NCI-H69 (cell line): ENCODE measurements at places on chromosomes 5 and 9.

GRCh38 chr5:78113689-78114264, 180.7 kb downstream of the AP3B1 start:
- peak; percentile 18 for DNase-seq

DNA sequence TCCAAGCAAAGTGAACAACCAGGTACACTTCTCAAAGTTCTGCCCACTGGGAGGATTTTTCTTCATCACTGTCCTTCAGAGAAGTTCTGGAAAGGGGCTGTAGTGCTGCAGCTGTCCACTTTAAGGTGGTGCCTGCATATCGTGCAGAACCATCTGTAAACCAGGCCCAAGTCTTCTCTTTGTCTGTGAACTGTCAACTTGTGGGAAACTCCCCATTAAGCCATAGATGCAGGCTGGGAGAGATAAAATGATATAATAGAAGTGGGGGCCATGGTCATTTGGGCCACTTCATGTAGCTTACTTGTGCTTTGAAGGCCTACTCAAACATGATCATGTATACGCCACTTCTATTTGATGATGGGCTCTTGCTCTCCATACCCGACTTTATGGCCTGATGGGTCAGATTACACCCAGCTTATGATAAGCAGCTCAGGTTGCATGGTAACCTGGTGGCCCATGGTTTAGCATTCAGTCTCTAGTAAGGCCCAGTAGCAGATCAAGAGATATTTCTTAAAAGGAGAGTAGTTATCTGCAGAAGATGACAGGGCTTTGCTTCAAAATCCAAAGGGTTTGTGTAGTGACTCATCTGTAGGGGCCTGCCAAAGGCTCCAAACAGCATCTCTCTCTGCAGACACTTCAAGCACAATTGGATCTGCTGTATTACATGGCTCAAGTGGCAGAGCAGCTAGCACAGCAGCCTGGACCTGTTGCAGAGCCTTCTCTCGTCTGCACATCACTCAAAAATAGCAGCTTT, 15.7 kb upstream of the BTF3 start:
- DNase-seq = no peak

DNA sequence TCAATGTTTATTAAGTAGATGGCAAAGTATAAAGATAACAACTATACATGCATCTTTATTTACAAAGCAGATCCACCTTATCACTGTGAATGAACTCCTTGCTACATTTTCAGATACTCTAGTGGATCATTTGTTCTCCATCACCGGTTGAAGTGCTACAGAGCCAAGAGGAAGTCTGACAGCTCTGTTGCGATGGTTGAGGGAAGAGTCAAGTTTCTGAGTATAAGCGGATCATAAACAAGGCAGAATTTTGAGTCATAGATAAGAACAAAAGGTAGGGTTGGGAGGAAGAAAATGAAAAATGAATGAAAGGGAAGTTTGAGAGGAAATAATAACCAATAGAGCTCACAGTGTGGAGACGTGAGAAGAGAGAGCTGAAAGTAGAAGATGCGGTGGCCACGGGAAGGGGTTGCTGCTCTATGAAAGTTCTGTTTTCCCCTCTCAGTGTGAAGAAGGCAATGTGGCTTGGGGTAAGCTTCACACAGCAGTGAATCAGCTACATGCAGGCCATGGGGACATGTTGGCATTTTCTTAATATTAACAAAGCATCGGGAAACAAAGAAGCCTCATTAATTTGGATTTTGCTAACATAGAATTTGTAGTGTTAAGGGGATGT, 30.8 kb upstream of the KCNN2 start:
- no peak for DNase-seq

DNA sequence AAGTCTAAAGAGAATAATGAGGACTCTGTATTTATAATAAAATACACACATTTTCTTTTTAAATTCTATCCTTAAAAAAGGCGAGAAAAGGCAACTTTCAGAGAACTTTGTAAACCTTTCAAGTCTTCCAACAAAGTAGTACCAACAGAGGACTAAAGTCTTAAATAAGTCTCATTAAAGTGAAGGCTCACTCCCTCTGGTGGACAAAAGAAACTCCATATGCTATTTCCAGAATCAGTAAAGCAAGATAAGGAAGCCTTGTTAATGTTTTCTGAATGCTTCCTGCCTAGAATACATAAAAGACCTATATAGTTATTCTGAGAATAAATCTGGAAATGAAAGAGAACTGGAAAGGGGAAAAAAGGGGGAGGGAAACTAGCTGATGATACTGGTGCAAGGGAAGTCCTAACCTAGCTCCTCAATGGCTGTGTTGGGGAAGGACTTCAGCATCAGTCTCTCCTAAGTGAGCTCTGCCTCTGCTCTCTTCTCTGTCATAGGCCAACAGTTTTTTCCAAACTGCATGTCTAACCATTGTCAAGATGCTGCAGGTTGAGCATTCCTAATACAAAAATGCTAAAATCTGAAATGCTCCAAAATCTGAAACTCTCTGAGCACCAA, 7.2 kb downstream of the HMGCS1 start:
- peak; percentile 75 for DNase-seq

GRCh38 chr5:123359454-123360200, 63.6 kb downstream of the CEP120 start:
- DNase-seq = no peak

- DNase-seq = peak; percentile 74
These were observed 277.4 kb downstream of the AOPEP start for GRCh38 chr9:95003689-95004410.

DNA sequence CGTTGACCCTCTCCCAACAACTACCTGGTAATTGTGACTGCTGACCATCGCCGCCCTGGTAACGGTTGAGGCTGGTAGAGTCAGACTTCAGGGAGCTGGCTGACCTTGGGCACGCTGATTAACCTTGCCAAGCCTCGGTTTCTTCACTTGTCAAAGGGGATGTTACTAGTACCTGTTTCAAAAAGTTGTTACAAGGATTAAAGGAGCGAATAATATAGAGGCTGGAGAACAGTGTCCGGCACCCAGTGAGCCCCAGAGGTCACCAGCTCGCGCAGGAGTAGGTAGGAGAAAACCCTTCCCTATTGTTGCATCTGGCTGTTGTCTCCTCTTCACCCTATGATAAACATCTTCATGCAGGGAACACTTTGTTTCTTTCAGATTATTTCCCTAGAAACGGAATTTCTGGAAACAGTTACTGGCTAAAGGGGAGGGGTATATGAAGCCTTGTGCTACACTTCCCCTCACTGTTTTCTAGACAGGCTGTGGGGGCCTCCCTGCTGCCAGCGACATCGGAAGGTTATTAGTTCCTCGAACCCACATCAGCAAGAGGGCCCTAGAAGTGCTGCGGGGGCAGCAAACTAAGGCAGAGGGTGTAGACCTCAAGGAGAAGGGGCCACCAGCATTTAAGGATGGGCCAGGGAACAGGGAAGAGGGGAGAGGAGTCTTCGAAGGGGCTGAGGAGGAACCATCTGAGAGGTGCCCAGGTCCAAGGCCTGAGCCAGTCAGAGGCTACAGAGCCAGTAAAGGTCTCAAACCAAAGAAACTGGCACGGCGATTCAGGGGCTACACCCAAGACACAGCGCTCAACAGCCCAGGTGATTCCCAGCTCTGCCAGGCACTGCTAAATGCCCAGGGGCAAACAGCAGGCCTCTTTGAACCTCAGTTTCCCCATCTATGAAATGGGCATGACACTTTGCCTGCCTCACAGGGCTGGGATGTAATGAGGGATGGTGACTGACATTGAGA, 37.6 kb downstream of the HRH2 start:
- no peak for DNase-seq
